ENCODE measurements at places on chromosomes 7 and 10.

- DNase-seq: peak; percentile 17
Measured at GRCh38 chr10:77837248-77837924, 89.2 kb downstream of the DLG5 start.

- DNase-seq: no peak
Measured at GRCh38 chr7:131844369-131844768, 287.9 kb upstream of the PODXL start.

DNA sequence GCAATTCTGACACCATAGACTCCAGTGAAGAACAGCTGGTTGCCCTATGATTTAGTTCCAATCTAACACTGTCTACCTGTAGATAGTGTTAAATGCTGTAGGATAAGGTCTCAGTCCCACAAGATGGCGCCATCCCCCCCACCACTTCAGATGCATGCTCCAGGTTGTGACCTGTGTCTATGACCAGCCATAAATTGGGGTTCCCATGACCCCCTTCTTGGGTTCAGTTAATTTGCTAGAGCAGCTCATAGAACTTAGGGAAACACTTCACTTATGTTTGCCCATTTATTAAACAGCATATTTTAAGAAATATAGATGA lies 13.1 kb downstream of the CCSER2 start:
- DNase-seq: no peak

DNA sequence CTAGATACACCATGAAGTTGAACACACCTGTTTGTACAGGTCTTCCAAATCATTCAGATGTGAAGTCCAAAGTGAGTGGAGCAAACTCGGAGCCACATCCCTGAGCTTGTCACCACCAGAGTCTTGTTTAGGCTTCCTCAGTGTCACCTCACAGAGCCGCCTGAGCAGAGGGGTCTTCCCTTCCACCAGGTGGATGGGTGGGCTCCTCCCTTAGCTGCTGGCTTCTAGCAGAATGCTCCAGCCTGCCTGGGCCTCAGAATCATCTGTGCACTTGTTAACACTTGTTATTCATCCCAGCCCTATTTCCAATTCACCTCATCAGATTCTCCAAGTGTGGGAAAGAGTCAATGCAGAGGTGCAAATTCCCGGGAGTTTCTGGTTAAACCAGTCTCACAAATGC lies 32.5 kb downstream of the C10orf71 start:
- no peak for DNase-seq

GRCh38 chr10:4501306-4501705 lies 324.7 kb upstream of the AKR1E2 start:
- DNase-seq: no peak

DNA sequence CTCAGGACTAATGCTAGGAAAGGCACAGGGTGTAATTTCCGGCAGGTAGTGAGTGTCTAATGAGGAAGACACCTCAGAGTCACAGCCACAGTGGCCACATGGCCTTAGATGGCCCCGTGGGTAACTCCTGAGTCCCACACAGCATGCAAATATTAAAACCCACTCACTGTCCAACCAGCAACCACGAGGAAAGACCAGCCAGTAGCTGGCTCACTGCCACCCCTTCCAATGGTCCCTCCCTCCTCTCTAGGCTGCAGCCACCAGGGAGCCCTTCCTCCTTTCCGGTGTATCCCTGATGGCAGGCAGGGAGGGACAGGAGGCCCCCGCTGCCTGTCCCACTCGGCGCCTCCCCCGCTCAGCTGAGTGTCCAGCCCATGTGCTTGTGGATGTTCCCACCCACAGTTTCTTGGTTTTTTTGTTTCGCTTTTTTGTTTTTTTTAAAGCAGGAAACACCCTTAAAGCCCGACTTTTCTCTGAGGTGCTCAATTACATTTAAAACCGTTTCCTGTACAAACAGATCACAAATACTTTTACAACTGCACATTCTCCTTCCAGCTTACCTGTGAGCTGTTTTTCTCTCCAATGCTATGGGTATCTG lies 9.2 kb downstream of the BNIP3 start:
- no peak for DNase-seq

GRCh38 chr10:16518822-16519221 lies 2.9 kb downstream of the C1QL3 start:
- DNase-seq: no peak

- no peak for DNase-seq
Measured at GRCh38 chr7:12943781-12944180, 256.3 kb downstream of the ARL4A start.

- DNase-seq: no peak
Measured at GRCh38 chr10:80737209-80737608, 199.5 kb downstream of the SH2D4B start.

DNA sequence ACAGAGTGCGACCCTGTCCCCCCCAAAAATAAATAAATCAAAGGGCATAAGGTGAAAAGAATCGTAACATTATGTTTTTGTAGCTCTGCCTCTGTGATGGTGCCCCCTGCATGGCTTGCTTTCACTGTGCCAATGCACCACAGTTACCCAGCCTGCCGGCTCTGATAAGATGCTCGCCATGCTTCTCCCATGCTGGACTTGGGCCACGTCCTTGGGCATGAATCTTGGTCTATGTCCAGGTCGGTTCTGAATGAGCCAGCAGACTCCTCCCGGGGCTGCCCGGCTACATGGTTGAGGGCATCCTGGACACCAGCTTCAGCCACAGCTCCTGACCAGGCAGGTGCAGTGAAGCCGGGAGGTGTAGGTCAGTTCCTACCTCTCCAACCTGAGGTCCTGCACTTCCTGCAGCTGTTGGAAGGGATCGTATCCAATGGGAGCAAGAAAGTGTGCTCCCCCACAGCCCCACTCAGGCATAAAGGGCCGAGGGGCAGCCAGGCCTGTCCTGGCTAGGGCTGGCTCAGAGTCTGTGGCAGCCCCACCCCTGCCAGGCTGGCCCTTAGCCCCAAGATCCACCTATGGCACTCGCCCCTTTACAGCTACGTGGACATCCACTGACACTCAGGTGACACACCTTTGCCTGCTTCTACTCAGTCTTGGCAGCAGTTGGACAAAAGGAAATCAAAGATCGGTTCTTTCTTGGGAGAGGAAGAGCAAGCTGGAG lies 34.1 kb downstream of the CHST3 start:
- no peak for DNase-seq

DNA sequence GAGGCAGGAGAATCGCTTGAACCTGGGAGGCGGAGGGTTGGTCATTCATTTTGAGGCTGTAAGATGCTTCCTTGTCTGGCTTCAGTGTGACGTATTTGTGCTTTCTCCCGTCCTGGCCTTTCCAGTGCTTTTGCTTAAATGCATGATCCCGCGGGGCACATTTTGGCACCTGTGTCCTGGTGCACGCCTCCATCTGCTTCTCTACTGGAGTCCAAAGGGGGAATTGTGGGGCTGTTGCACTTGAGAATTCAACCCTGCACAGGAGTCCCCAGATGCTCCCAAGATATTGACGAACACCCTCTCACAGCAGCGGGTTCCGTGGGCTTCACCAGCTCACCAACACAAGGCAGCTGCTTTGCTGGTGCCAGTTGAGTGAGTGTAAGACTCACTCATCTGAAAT lies 10.3 kb upstream of the LRRC27 start:
- DNase-seq: no peak

All from stimulated activated CD8-positive, alpha-beta memory T cell treated with anti-CD3 and anti-CD28 coated beads, Interleukin-15, amount 100 ng/mL, for 4 hours (primary cell).